Activated T-helper 1 cell treated with anti-CD3 and anti-CD28 coated beads, Interleukin-2, amount 50 U/mL, for 16 hours (primary cell): ENCODE measurements at places on chromosomes 5 and 9.

GRCh38 chr9:13491138-13491492, 211.6 kb upstream of the MPDZ start:
- DNase-seq = no peak

GRCh38 chr5:54063817-54064216, 246.6 kb downstream of the ARL15 start:
- no peak for DNase-seq

DNA sequence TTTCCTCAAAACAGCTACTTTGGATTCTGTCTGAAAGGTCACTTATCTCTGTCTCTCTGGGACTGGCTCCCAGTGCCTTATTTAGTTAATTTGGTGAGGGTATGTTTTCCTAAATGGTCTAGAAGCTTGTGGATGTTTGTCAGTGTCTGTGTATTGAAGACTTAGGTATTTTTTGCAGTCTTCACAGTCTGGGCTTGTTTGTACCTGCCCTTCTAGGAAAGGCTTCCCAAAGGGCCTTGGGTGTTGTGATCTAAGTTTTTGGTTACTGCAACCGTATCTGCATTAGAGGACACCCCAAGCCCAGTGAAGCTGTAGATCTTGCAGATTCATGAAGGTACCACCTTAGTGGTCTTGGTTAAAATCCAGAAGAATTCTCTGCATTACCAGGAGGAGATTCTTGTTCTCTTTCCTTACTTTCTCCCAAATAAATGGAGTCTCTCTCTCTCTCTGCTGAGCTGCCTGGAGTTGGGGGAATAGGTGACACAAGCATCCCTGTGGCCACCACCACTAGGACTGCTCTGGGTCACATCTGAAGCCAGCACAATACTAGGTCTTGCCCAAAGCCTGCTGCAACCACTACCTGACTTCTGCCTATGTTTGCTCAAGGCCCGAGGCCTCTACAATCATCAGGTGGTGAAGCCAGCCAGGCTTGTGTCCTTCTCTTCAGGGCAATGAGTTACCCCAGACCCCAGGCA, 17.8 kb upstream of the CCNB1 start:
- no peak for DNase-seq

- DNase-seq = no peak
These were observed 343.2 kb downstream of the TRIM32 start for GRCh38 chr9:117030254-117030768.

DNA sequence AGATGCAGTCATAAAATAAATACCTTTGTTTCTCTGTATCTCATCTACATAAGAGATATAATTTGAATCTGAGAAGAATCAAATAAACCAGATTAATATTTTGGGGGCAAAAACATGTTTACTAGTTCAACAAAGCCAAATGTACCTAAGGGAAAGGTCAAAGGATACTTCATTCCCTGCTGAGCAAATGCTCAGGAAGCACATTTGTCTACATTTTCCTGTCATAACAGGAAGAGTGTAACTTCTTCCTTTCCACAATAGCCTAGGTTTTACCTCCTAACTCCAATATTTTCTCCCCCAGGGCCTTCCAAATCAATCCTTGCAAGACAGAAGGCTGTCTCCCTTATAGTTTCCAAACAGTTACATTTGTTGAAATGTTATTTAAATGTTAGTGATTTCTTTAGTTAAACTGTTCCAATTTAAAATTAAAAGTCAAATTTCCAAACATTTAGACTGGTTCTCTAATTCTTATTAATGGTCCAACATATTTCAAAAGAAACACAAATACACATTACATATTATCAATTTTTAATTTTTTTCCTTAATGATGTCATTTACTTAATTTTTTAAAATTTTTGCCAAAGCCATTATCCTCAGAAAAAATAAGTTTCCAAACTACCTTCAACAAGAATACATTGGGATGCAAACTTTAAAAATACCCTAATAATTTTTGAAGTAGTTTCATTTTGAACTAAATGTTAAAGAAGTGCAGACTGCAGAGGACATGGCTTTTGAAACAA, 67.8 kb downstream of the MEF2C start:
- no peak for DNase-seq

GRCh38 chr5:122847687-122848081, 2.3 kb downstream of the SNX24 start:
- no peak for DNase-seq

DNA sequence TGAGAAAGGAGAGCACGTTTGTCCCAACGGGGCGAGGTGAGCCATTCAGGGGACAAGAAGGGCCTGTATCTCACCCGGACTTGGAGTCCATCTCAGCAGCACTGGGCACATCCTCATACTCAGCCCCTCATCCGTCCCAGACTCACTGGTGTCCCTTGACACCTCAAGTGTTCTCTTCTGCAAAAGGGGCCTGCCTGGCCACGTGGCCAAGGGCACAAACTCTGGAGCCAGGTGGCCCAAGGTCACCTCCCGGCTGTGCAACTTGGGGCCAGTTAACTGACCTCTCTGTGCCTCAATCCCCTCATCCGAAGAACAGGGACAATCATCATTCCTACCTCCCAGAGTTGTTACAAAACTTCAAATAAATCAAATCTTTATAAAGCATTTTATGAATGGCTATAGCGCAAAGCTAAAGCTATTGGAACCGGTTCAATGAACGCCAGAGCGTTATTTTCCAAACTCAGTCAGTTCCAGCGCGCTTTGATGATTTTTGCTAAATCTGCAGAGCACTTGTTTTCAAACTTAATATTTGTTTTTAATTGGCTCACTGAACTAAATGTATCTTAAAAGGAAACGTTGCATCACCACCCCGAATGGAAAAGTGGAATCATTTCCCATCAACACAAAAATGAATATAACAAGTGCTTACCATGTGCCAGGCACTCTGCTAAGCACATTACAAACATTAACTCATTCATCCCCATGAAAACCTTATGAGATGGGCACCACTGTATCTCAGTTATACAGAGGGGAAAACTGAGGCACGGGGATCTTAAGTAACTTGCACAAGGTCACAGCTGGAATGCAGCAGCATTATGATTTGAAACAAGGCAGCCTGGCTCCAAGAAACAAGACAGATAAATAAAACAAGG, 49.3 kb downstream of the DUSP1 start:
- DNase-seq = no peak

- DNase-seq = no peak
These were observed 17.6 kb upstream of the SHOC1 start for GRCh38 chr9:111812337-111812736.

GRCh38 chr5:156799171-156799570, 50.9 kb upstream of the PPP1R2B start:
- DNase-seq = no peak

GRCh38 chr5:43215073-43215631, 23.1 kb downstream of the NIM1K start:
- no peak for DNase-seq

GRCh38 chr9:123835821-123836220, 94.1 kb downstream of the DENND1A start:
- no peak for DNase-seq

- no peak for DNase-seq
These were observed 131.6 kb downstream of the CACNA1B start for GRCh38 chr9:138009016-138009802.

- DNase-seq = no peak
These were observed 363.4 kb downstream of the EBF1 start for GRCh38 chr5:158736150-158736870.

DNA sequence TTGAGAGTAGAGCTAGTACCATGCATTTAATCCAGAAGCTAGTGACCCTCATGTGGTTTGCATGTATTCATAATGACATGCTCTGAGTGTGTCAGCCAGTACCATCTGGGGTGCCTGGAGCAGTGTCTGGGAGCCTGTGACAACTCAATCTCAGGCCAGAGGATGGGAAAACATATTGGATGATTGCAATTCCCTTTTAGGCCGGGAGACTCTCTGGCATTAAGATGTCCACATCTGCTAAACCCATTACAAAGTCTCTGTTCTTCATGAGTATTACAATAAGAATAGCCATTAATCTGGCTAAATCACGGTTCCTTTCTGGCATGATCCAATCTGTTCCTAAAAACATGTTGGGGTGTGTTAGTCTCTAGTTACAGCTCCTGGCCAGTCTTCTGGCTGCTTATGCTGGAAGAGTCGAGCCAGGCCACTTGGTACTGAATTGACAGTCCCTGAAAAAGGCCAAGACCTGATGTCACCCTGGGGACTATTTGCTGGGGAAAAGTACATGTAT, 475.7 kb downstream of the ENC1 start:
- no peak for DNase-seq

GRCh38 chr9:116237456-116237855, 83.9 kb downstream of the PAPPA start:
- no peak for DNase-seq

DNA sequence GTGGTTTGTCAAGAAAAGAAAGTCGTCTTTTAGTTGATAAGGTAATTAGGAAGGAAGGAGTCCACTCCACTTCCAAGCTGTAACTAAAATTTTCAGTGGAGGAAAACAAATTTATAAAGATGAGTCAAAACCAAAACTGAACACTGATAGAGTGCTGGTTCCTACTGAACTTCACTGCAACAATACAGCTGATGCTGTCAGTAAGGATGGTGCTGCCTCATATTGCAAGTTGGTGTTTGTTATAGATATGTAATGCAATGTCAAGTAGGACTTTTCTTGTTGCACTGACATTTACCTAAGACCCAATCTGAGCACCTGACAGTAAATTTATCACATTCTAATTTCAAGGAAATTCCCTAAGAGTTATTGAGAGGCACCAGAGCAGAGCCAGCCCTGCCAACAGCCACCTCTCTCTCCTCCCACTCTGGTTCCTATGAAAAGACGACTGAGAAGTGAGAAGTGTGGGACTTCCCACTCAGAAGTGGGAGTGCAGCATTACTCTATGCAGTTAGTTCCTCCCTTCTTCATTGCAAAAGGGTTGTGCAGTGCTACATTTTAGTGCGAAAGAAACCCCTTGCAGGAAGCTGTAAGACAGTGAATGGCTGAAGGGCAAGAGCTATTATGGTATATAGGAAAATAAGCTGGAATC, 350.8 kb downstream of the NFIB start:
- DNase-seq = no peak

GRCh38 chr9:73093740-73094379, 57.8 kb upstream of the ANXA1 start:
- no peak for DNase-seq

GRCh38 chr9:4755026-4755609, 14.1 kb upstream of the AK3 start:
- no peak for DNase-seq

- no peak for DNase-seq
These were observed 651 bp upstream of the AK1 start for GRCh38 chr9:127878001-127878651.

GRCh38 chr9:113361304-113362018, 12.1 kb downstream of the BSPRY start:
- DNase-seq = no peak

DNA sequence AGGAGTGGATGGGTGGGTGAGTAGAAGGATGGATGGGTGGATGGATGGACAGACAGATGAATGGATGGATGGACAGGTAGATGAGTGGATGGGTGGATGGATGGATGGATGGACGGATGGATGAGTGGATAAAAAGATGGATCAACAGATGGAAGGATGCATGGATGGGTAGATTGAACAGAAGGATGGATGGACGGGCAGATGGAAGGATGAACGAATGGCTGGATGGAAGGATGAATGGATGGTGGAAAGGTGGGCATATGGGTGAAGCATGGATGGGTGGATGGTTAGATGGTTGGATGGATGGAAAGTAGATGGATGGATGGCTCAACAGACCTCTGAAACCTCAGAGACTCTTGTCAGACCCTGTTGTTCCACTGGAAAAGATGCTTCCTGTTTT, 10.1 kb downstream of the FLT4 start:
- no peak for DNase-seq

DNA sequence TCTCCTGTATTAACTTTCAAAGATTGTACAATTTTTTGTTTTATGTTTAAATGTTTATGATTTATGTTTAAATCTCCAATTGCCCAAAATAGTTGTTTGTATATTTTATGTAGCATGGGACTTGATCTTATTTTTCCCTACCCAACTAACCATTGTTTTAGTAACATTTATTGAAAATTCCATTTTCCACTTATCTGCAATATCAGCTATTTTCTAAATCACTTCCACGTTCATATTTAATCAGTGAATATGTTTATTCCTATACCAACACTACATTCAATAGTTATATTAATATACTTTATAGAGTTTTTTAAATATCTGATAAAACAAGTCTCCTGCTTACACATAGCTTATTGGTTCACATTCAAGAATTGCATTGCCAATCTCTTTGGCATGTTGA, 532.2 kb downstream of the CHSY3 start:
- DNase-seq = no peak

DNA sequence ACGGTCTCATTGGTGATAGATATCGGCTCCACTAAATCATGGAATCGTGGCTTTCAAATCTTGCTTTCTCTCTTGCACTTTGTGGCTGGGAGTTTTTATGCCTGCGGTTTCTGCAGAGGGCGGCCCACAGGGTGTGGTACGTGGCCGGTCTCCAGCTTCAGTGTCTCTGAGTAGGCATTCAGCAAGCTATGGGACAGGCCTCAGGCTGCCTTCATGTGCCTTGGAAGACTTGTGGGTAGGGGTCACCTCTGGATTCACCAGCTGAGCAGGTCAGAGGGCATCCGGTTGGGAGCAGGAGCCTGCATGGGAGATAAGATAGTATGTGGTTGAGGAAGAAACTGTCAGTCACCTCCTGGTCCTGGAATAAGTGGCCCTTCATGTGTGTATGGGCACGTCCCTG, 47.7 kb downstream of the AMBP start:
- no peak for DNase-seq

DNA sequence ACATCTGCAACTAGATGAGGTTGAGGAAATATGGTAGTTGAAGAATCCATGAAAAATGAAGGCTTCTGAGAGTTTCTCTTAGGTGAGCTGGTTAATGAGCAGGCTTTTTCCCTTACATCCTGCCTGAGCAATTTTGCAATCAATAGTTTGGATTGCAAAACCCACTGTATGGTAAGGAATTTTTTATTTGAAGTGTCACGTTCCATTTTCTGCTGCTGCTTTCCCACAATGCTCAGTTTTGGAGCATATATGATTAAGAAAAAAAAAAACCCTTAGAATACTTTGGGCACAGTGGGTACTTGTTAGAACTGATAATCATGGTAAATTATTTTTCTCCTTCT, 144.2 kb downstream of the PCSK1 start:
- no peak for DNase-seq

DNA sequence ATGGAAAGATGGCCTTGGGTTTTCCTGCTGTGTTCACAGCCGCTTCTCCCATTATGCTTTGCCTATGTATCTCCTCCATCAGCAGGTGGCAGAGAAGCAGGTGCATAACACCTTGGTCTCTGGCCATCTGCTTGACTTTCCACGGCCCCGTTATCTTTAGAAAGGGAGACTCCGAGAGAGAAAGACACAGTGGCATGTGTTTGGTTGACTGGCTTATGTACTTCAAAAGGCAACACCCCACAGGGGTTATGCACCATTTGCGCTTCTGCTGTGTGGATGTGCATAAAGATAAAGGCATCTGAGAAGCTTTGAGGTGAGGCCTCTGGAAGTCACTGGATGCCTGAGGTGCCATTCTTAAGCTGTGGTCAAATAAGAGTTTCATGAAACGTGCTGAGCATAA, 138.4 kb downstream of the EGFLAM start:
- no peak for DNase-seq

DNA sequence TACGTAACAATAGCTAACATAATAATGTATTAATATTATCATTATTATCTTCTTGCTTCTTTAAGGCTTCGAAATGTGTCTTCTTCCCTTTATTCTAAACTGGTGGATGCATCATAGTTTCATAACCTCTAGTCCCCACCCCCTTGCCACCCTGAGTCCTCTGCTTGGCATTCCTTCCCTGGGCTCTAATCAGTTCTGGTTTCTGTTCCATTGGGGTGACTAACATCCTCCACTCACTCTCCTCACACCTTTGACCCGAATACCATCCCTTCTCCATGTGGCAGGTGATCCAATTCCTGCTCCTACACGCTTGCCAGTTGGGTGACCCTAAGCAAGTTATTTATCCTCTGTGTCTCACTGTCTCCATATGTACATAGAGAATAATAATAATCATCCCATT, 286.1 kb downstream of the TRPM3 start:
- no peak for DNase-seq
